Activated CD8-positive, alpha-beta T cell treated with anti-CD3 and anti-CD28 coated beads, Interleukin-2, amount 10 ng/mL, durations not matched to agents 7 days and 5 days (primary cell): ENCODE measurements at places on chromosomes 1 and 21.

DNA sequence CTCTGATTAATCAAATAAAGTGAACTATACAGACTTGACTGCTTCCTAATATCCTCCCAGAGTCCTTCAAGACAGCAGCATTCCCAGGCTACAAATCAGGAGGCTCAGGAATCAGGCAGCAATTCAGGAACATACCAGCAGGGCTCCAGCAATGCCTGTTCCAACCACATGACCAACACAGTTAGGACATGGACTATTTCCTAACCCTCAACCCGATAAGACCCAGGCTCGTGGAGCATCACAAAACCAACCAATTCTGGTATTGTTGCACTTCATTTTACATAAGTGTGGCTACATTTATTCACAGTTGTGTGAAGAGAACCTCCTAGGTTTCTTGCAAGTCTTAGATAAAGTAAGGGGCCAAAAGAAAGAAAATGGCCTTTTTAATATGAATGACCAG is 546.2 kb upstream of the ADGRL2 start:
- no peak for DNase-seq

DNA sequence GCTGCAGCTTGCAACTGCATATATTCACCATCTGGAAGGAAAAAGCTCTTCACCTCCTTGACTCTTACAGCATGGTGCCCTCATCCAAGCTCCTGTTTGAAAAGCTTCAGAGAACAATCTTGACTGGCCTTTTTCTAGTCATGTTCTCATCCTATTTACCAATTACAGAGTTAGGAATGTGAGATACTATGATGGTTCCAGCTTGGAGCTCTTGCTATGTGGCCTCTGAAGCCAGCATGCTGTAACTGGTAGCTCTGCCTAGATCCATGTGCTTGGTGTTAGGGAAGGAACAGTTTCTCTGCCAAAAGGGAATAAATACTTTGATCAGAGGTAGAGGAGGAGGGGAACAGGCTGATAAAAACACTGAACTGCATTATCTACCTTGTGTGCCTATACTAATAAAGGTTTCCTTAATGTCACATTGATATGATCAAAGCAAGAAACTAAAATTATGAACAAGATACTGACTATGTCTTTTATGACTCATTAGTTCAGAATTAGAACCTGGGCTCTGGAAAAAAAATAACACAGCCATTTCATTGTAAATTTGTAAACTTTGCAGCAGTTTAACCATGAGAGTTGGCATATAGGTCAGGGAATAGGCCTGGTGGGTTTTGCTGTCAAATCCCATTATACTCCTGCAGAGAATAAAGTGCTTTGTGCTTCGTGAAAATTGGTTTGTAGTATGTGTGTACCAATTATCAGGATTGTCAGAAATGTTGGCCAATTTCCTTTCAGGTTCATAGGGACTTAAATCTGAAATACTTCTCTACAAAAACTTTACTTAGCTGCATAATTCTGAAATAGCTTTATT is 92.7 kb downstream of the LEPR start:
- DNase-seq = no peak

DNA sequence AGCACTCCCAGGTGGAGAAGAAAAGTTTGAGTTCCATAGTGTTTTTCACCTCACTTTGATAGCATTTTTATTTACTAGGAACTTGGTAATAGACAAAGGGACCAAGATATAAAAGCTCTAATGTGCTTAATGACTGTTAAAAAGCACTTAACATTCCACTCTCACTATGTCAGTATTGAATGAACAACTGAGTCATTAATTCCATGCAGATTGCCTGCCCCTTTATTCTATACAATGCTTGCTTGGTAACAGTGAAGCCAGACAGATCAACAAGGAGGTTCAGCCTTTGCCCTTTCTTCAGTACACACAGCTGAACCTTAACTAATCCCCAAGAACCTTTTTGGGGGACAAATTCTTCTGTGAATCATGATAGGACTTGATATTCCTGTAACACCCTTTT is 425.5 kb downstream of the NUF2 start:
- no peak for DNase-seq

- no peak for DNase-seq
These were observed 603.3 kb downstream of the PTPRC start for GRCh38 chr1:199242147-199242546.

GRCh38 chr1:5640845-5641244 is 351.4 kb downstream of the NPHP4 start:
- DNase-seq = peak; percentile 22
